T-cell (primary cell): ENCODE measurements at places on chromosomes 6 and 20.

DNA sequence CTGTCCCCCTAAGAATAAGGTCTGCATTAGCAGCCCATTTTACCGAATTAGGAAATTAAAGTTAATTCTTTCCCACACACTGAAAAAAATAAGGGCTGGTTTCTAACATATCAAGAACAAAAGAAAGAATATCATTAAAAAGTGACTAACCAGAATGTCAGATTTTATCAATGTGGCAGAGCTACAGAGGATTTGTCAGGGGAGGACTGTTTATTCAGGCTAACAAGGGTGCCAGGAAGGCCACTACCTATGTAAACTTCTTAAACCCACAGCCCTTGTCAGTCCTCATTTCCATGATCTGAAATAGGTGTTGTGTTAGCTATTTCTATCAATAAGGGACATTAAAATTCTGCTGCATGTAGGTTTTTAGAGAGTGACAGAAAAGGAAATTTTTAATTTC lies 76.4 kb downstream of the BACH2 start:
- no peak for DNase-seq

GRCh38 chr20:64082820-64083377 lies 1.3 kb downstream of the LKAAEAR1 start:
- DNase-seq = no peak

- no peak for DNase-seq
Observed at GRCh38 chr20:8073024-8073832, 53.7 kb upstream of the TMX4 start.

GRCh38 chr6:35052694-35053565 lies 88.2 kb downstream of the TCP11 start:
- DNase-seq = no peak

GRCh38 chr6:26392932-26393636 lies 9.0 kb upstream of the BTN3A1 start:
- DNase-seq = no peak

DNA sequence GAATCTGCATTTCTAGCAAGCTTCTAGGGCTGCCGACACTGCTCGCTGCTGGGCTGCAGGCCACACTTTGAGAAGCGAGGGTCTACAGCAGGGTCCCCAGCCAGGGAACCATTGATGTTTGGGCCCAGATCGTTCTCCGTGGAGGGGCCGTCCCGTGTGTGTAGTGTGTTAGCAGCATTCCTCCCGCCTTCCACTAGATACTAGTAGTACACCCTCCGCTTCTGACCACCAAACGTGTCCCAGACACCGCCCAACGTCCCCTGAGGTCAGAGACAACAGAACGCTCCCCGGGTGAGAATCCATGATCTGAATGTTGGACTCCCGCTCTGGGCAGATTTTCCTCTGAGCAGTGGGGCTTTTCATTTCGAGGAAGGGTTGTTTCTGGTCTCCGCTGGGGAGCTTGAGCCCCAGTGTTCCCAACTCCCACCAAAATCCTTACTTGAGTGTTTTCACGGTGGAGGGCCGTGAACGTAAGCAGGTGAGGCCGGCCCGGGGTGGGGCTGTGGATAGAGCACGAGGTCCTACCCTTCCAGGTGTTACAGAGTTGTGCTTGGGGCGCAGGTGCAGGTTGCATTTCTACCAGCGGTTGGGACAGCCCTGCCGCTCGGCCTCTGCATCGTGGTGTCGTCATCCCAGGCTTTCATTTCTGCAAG lies 124.6 kb downstream of the SYCP2 start:
- no peak for DNase-seq

DNA sequence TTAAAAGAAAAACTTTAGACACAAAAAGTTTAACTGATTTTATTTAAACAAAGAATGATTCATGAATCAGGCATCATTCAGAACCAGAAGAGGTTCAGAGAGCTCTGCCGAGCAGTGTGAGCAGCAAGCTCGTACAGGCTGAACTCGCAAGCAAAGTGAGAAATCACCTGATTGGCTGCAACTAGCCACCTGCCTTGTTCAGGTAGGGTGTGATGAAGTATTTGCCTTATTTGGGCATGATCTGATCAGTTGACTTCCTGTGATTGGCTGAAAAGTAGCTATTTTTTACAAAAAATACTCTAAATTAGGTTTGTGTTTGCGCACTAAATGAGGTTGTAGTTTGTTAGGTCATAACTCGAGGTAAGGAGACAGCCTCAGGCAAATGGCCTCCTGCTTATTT lies 80.7 kb downstream of the HIVEP1 start:
- no peak for DNase-seq

DNA sequence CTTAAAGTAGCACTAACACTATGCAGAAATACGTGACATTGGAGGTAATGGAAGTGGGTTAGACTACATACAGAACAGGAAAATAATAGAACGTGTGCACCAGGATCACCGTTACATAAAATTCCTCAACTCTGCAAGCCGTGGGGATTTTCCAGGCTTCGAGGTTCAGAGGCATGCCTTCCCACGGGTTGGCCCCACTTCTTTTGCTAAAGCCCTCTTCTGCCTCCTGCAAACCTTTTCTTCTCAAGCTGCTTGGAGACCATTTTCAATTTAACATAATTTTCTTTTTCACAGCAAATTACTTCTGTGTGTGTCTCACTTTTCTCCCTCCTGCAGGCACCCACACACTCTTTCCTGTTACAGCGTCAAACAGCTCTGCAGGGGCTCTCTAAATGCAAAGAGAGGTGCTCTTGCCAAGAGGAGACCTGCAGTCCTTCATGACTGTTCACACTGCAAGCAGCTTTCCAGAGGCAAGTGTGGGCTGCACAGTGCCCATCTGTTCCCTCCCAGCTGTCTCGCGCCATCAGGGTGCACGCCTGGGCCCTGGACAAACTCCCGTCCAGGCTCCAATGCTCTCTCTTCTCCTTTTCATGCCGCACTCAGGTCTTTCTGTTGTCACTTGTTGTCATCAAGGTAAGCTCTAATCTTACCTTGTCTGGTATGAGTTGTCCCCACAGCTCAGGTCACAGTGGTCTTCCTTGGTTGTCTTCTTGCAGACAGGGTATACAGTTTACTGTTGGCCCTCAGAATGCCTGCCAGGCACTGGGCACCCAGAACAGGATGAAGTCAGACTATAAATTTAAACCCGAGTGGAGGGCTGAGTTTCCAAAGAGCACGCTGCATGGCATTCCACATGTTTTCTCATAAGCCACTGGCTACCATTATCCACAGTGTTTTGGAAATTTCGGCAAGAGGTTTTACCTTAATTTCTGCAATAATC lies 164.8 kb upstream of the GGTLC1 start:
- no peak for DNase-seq

- DNase-seq = no peak
Observed at GRCh38 chr20:19314621-19315020, 102.2 kb downstream of the SLC24A3 start.

DNA sequence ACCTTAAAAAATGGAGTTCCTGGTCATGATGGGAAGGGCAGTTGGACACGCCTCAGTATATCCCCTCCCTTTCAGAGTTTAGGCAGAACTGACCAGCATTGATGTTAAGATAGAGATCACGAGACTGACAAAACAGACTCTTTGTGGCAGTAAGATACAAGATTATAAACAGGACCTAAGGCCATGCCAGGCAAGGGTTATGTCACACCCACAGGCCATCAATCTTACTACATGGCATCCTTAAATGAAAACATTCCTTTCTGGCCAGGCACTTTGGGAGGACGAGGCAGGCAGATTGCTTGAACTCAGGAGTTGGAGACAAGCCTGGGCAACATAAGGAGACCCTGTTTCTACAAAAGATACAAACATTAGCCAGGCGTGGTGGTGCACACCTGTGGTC lies 129.3 kb upstream of the MLN start:
- DNase-seq = no peak

DNA sequence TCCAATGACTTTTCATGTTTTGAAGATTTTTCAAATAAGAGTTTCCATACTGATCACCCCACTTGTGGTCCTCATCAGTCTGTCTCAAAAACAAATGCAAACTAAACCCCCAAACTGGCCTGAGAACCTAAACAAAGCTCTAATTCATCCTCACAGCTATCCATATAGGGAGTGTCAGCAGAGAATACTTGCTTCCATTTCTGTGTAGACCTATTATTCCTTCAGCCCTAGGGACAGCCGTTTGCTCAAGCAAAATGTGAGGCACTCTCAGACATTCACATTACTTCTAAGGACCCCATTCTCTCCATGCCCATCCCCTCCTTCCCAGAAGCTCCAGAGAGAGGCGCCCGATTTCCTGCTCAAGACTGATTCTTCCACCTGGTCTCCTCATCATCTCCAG lies 24.6 kb downstream of the DNAAF9 start:
- DNase-seq = no peak

DNA sequence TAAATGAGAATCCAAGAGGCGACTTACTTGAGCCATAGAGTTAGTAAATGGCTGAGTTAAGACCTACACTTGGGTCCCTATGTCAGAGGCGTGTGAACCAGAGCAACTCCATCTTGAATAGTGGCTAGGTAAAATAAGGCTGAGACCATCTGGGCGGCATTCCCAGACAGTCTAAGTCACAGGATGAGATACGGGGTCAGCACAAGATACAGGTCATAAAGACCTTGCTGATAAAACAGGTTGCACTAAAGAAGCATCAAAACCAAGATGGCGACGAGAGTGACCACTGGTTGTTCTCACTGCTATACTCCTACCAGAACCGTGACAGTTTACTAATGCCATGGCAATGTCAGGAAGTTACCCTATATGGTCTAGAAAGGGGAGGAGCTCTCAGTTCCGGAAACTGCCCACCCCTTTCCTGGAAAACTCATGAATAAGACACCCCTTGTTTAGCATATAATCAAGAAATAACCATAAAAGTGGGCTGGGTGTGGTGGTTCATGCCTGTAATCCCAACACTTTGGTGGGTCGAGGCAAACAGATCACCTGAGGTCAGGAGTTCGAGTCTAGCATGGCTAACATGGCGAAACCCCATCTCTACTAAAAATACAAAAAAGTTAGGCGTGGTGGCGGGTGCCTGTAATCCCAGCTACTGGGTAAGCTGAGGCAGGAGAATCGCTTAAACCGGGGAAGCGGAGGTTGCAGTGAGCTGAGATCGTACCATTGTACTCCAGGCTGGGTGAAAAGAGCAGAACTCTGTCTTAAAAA lies 43.9 kb upstream of the EEF1A1 start:
- DNase-seq = no peak

- no peak for DNase-seq
Observed at GRCh38 chr6:88276331-88276730, 110.2 kb upstream of the CNR1 start.

GRCh38 chr20:11676630-11677287 lies 240.9 kb upstream of the BTBD3 start:
- peak; percentile 2 for DNase-seq

GRCh38 chr6:82679232-82679631 lies 315.6 kb downstream of the TPBG start:
- no peak for DNase-seq

- DNase-seq = no peak
Observed at GRCh38 chr6:56223995-56224394, 23.4 kb downstream of the COL21A1 start.

DNA sequence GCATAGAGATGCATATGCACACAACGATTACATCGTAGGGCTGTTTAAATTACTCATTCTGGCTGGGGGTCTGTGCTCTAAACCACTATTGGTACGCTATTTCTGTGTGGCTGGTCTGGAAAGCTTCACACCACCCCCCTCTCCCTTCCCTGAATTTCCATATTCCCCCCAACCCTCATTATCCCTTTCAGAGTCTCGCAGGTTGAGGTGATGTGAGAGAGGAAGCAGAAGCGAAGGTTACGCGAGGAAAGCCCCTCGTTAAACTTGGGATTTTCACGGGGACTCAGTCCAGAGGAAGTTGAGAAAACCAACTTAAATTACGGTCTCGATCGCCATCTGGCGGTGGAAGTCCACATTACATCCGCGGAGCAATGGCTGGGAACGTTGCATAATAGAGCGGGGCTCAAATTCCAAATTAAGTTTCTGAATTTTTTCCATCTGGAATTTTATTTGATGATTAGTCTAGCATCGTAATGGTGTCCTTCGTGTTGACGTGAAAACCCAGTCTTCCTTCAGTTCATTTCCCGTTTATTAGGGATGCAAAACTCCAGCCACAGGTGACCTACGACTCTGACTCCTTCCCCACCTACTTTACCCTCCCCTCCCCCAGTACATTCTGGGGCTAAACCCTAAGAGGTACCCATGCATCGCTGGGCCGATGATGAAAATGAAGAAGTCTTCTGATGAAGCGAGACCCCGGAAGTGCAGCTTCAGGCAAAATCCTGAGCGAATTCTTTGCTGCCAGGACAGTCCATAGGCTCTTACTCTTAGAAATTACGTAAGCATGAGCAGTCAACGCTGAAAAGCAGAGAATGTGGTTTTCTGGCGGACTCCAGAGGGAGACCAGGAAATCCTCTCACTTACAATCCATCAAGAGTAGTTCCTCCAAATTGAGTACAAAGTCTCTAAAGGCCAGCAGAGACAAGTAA lies 19.7 kb downstream of the HLA-DOB start:
- peak; percentile 69 for DNase-seq

DNA sequence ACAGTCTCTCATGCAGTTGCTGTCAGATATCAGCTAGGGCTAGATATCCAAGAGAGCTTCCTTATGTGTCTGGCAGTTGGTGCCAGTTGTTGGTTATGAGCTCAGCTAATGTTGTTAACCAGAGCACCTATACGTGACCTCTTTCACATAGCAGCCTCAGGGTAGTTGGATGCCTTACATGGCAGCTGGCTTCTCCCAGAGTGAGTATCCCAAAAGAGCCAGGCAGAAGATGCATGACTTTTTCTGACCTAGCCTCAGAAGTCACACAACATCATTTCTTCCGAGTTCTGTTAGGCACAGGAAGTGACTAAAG lies 175.7 kb downstream of the VEGFA start:
- no peak for DNase-seq

- no peak for DNase-seq
Observed at GRCh38 chr6:31569861-31570536, 2.1 kb upstream of the LTA start.

DNA sequence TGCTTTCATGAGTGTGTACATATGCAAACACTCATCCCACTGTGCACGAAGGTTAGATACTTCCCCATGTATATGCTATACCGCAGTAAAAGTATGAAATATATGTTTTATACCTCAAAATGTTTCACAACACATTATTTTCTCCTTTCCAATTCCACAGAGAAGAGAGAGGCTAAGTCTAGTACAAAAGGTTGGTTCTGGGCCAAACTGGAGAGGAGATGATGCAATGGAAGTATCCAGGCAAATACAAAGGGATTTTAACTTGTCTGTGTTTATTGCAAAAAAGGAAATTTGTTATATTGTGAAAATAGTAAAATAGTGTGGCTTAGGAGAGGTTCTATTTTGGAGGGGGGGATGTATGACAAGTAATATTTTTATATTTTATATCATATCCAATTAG lies 112.6 kb downstream of the PLCB1 start:
- DNase-seq = no peak

GRCh38 chr20:25394276-25394675 lies 3.6 kb upstream of the ABHD12 start:
- DNase-seq = no peak

- no peak for DNase-seq
Observed at GRCh38 chr20:32577023-32577422, 8.1 kb downstream of the NOL4L start.

GRCh38 chr6:107832151-107833056 lies 8.3 kb upstream of the SCML4 start:
- no peak for DNase-seq

GRCh38 chr6:36139431-36139830 lies 9.1 kb downstream of the MAPK13 start:
- DNase-seq = no peak
